A549 treated with ZK216348 at 1 μM for 4 hours (cell line): ENCODE measurements at places on chromosomes 13 and 19. TPM values are rescaled to one million over a fixed set of nuclear protein-coding genes. Genes with fewer than 3 reads are reported as not detected.

MED16 gene
- total RNA-seq = 11.8 to 23.9 TPM (median 23.1 TPM) in 5 replicates

NOVA2 gene
- total RNA-seq = 0.21 to 0.38 TPM (median 0.29 TPM) in 5 replicates

AMH gene
- 5.3 to 22.3 TPM (median 16.9 TPM) in 5 replicates for total RNA-seq

SYNGR4 gene
- 1.4 to 4.2 TPM (median 3.2 TPM) in 5 replicates for total RNA-seq

ICAM5 gene
- total RNA-seq = 0.46 to 1.8 TPM (median 0.72 TPM) in 5 replicates

C1QTNF9B gene
- total RNA-seq = not detected in 5 replicates

MAST1 gene
- 0.98 to 2.5 TPM (median 2.5 TPM) in 5 replicates for total RNA-seq

ZNF563 gene
- total RNA-seq = not detected in 5 replicates

RASGRP4 gene
- total RNA-seq = 0.06 to 0.45 TPM in 2 of 5 replicates, not detected in the others

ZNF528 gene
- total RNA-seq = 0.04 to 0.57 TPM (median 0.20 TPM) in 4 of 5 replicates, not detected in the other

ZNF208 gene
- total RNA-seq = not detected in 5 replicates

SLC6A16 gene
- 0.60 to 1.3 TPM (median 0.90 TPM) in 5 replicates for total RNA-seq

SF3A2 gene
- 55.3 to 77.1 TPM (median 72.5 TPM) in 5 replicates for total RNA-seq

RAB3D gene
- 3.2 to 4.8 TPM (median 3.7 TPM) in 5 replicates for total RNA-seq

ERICH4 gene
- not detected in 5 replicates for total RNA-seq

NMRK2 gene
- not detected in 5 replicates for total RNA-seq

HNRNPL gene
- total RNA-seq = 295 to 373 TPM (median 340 TPM) in 5 replicates

ZNF470 gene
- 1.4 to 1.7 TPM (median 1.6 TPM) in 5 replicates for total RNA-seq

PODNL1 gene
- total RNA-seq = 0.95 to 1.7 TPM (median 1.0 TPM) in 5 replicates

HIPK4 gene
- 0.20 to 0.42 TPM (median 0.32 TPM) in 5 replicates for total RNA-seq

OLFM4 gene
- total RNA-seq = not detected in 5 replicates

PNMA8B gene
- total RNA-seq = not detected in 5 replicates

FUT1 gene
- total RNA-seq = 0.04 to 0.08 TPM (median 0.05 TPM) in 4 of 5 replicates, not detected in the other

MYH14 gene
- total RNA-seq = 4.0 to 7.5 TPM (median 6.7 TPM) in 5 replicates

FFAR3 gene
- total RNA-seq = not detected in 5 replicates

CGB2 gene
- 0.41 to 0.94 TPM in 2 of 5 replicates, not detected in the others for total RNA-seq

TMTC4 gene
- total RNA-seq = 9.1 to 13.5 TPM (median 11.1 TPM) in 5 replicates

PEX11G gene
- total RNA-seq = 1.6 to 2.7 TPM (median 2.1 TPM) in 5 replicates

ZNF570 gene
- total RNA-seq = 2.9 to 4.5 TPM (median 3.2 TPM) in 5 replicates

ZNF492 gene
- not detected in 5 replicates for total RNA-seq

F2RL3 gene
- total RNA-seq = not detected in 5 replicates

ZNF28 gene
- total RNA-seq = 0.62 to 2.0 TPM (median 1.2 TPM) in 5 replicates

SPACA4 gene
- total RNA-seq = not detected in 5 replicates

ZNF724 gene
- 0.26 to 1.2 TPM (median 0.67 TPM) in 5 replicates for total RNA-seq

LINGO3 gene
- not detected in 5 replicates for total RNA-seq

AZU1 gene
- total RNA-seq = 0.26 to 0.27 TPM in 2 of 5 replicates, not detected in the others

ZNF177 gene
- 0.30 to 0.74 TPM (median 0.62 TPM) in 5 replicates for total RNA-seq

TUBA3C gene
- not detected in 5 replicates for total RNA-seq

CALR3 gene
- total RNA-seq = not detected in 5 replicates

SHD gene
- not detected in 5 replicates for total RNA-seq

PSG11 gene
- not detected in 5 replicates for total RNA-seq
